ENCODE measurements at places on chromosomes 3 and 15.

DNA sequence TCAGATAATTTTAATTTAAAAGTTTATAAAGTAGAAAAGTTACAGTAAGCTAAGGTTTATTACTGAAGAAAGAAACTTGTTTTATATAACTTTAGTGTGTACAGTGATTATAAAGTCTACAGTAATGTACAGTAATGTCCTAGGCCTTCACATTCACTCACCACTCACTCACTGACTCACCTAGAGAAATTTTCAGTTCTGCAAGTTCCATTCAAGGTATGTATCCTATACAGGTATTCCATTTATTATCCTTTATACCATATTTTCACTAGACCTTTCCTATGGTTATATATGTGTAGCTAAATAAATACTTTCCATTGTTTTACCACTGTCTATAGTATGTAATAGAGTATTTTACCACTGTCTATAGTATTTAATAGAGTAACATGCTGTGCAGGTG is 33.2 kb upstream of the MME start:
- DNase-seq: no peak

GRCh38 chr3:12970684-12971083 is 102.5 kb downstream of the IQSEC1 start:
- DNase-seq: no peak

- no peak for DNase-seq
These were observed 63.3 kb downstream of the ABTB1 start for GRCh38 chr3:127735767-127736693.

- no peak for DNase-seq
These were observed 149.3 kb downstream of the VPS13C start for GRCh38 chr15:61910839-61911369.

DNA sequence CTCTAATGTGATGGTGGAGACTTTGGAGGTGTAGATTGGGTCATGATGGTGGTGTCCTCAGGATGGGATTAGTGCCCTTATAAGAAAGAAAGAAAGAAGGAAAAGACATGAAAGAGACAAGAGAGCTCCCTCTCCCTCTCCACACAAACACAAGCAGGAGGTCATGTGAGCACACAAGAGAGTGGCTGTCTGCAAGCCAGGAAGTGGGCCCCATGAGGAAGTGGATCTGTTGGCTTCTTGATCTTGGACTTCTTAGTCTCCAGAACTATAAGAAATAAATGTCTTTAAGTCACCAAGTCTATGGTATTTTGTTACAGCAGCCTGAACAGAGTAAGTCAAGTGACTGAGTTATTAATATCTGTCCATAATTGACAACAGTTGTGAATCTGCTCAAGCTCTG is 17.1 kb downstream of the IQCB1 start:
- DNase-seq: no peak

- DNase-seq: no peak
These were observed 729.6 kb downstream of the NLGN1 start for GRCh38 chr3:174126990-174127758.

- peak; percentile 30 for DNase-seq
These were observed 1.0 kb upstream of the IGF2BP2 start for GRCh38 chr3:185825639-185826481.

DNA sequence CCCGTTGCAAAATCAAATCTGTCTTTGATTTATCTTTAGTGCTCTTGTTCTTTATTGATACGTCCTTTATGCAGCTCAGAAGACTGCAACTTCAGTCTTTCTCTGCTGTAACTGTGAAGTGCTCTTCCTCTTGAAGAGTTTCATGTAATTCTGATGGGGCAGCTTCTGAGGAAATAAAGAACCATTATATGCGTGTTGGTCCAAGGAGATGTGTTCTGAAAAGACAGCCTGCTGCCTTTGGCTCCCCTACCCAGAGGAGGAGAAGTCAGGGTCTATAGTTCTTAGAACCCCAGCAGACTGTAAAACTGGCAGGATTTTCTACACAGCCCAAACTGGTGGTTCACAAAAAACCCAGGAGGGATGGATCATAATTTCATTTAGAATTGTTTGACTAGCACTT is 22.4 kb upstream of the ABHD10 start:
- DNase-seq: no peak

DNA sequence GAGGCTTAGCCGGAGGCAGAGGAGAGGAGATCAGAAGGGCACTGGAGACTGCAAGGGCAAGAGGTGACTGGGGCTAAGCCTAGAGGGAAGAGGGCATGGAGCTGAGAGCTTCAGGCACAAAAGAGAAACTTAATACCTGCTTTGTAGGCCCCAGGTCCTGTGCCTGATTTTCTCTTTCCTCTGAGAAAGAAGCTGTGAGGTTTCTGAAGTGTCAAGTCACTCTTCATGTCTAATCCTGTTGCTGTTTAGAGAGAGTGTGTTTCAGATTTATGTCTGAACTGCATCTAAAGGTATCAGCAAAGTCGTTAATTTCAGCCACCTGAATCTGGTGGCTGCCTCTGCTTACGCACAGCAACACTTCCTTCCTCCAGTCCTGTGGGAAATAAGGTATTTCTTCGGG is 106.9 kb upstream of the RNU6-1 start:
- no peak for DNase-seq

Measured in activated T-cell treated with anti-CD3 and anti-CD28 coated beads, Interleukin-2, amount 50 U/mL, for 24 hours (primary cell).